Stimulated activated CD8-positive, alpha-beta memory T cell treated with anti-CD3 and anti-CD28 coated beads, Interleukin-2, amount 100 ng/mL, for 48 hours (primary cell): ENCODE measurements at places on chromosomes 11 and 22.

- no peak for DNase-seq
Observed at GRCh38 chr22:34997633-34998299, 68.2 kb upstream of the ISX start.

DNA sequence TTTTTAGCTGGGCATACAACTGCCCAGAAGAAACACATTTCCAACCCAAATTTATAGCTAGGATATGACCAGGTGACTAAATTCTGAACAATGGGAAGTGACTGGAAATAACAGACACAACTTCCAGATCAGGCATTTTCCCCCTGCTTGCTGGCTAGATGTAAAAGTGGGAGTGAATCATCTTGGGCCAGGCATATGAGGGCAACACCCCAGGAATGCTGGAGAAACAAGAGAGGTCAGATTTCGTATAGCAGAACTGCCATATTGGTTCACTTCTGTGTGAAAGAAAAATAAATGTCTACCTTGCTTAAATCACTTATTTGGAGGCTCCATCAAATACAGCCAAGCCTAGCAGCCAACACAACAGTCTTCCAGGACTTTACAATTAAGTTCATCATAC is 7.4 kb downstream of the ATL3 start:
- DNase-seq = no peak

- no peak for DNase-seq
Observed at GRCh38 chr11:118876286-118876685, 7.4 kb upstream of the CXCR5 start.

- no peak for DNase-seq
Observed at GRCh38 chr11:58186938-58187337, 1.9 kb upstream of the OR9Q2 start.

DNA sequence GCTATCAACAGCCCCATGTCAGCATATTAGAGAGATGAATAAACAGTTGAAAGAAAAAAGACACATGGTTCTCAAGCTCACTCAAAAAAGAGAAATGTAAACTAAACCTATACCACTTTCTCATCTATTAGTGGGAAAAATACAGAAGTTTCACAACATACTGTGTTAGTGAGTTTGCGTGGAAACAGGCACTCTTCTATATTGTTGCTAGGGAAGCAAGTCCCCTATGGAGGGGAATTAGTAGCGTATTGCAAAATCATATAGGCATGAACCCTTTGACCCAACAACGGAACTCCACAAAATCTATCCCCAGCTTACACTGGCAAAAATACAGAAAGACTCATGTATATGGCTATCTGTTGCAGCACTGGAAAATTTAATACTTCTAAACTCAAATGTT is 14.2 kb upstream of the RFPL2 start:
- DNase-seq = no peak

- no peak for DNase-seq
Observed at GRCh38 chr22:40468616-40469015, 98.2 kb downstream of the SGSM3 start.

- no peak for DNase-seq
Observed at GRCh38 chr11:78806214-78807004, 231.7 kb upstream of the NARS2 start.

DNA sequence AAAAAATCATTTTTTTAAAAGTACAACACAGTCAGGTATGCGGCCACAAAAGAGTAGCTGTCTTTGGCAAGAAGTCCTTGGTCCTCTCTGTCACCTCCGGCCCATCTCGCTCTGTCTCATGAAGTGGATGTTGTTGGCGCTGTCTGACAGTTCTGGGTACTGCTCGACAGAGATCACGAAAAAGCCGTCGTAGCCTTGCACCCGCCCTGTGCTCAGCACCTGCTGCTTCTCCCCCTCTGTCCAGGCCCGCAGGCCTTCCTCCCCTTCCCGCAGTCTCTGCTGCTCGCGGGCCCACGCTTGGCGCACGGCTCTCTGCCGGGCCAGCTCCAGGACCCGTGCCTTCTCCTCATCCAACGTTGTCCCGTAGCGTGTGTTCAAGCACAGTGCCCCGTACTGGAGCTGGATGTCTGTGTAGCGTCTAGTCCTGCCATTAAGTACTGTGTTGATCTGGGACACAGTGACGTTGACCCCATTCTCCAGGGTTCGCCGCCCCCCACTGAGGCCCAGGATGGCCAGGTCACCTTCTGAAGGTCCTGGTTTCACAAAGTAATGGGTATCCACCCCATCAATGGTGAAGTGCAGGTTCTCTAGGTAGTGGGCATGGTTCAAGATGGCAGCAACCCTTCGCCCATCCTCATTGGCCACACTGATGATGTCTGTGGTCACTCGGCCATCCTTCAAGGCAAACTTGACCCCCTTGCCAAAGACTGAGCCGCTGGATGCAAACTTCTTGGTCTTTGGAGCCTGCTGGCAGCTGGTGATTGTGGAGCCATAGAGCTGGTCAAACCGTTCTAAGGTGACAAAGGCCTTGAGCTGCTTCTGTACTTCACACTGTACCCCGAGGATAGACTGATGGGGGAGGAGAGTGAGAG is 83.5 kb upstream of the NARS2 start:
- no peak for DNase-seq

- no peak for DNase-seq
Observed at GRCh38 chr11:48088682-48089050, 108.3 kb downstream of the PTPRJ start.

- DNase-seq = no peak
Observed at GRCh38 chr11:35077709-35078469, 61.1 kb upstream of the CD44 start.
